Hypothalamus (tissue), 51 donors: ENCODE measurements at places on chromosomes 7 and 10.

DNA sequence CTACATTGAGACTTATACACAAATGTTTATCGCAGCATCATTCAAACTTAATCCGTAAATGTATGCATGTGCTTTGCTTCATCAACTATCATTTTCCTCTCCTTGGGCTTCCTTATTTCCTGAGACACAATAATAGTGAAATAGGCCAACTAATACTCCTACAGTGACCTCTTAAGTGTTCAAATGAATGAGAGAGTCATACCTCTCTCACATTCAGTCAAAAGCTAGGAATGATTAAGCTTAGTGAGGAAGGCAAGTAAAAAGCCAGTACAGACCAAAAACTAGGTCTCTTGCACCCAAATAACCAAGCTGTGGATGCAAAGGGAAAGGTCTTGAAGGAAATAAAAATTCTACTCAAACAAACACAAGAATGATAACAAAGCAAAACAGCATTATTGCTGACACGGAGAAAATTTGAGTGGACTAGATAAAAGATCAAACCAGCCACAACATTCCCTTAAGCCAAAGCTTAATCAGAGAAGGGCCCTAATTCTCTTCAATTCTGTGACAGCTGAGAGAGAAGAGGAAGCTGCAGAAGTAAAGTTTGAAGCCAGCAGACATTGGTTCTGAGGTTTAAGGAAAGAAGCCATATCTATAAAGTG lies 72.3 kb downstream of the GLCCI1 start:
- DNase-seq, result no peak

DNA sequence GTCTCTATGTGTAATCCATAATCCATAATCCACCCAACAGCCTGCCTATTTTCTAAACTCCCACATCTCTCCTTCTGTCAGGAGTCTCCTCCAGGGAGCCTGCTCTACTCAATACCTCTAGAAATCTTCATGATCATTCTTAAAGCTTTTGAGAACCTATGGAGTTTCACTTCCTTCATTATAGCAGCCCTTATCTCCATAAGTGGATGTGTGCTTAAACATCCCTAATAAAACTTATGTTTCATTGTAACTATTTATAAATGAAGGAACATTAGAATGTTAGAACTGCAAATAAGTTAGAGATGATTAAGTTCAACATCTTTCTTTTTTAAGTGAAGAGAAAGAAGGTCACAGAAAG lies 8.5 kb downstream of the CPED1 start:
- no peak for DNase-seq

GRCh38 chr7:36887233-36887632 lies 162.9 kb upstream of the AOAH start:
- DNase-seq, result no peak

- no peak for DNase-seq
Measured at GRCh38 chr7:8190119-8190895, 71.7 kb downstream of the ICA1 start.

- peak; percentile 4 for DNase-seq
Measured at GRCh38 chr10:24383681-24384106, 174.8 kb downstream of the KIAA1217 start.

- DNase-seq, result no peak
Measured at GRCh38 chr10:92830478-92831389, 17.6 kb upstream of the EXOC6 start.

GRCh38 chr7:99990460-99990852 lies 14.6 kb upstream of the AZGP1 start:
- DNase-seq, result no peak

- no peak for DNase-seq
Measured at GRCh38 chr7:109745677-109746410, 1176.2 kb downstream of the DNAJB9 start.

DNA sequence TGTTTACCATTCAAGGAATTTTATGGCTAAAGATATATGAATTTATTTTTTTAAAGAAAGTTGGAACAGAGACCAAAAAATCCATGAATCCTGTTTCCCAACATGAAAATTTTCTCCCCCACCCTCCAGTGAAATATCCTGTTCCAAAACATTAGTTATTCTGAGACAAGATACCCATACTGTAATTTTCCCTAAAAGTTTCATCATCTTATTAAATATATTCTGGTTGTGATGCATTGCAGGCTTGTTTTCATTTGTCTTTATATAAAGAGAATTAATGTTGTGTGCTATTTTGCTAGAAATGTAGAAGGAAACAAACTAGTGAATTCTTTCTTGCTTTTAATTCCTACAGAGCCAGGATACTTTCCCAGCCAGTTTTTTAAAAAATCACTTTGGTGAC lies 106.6 kb downstream of the EXOC4 start:
- no peak for DNase-seq

DNA sequence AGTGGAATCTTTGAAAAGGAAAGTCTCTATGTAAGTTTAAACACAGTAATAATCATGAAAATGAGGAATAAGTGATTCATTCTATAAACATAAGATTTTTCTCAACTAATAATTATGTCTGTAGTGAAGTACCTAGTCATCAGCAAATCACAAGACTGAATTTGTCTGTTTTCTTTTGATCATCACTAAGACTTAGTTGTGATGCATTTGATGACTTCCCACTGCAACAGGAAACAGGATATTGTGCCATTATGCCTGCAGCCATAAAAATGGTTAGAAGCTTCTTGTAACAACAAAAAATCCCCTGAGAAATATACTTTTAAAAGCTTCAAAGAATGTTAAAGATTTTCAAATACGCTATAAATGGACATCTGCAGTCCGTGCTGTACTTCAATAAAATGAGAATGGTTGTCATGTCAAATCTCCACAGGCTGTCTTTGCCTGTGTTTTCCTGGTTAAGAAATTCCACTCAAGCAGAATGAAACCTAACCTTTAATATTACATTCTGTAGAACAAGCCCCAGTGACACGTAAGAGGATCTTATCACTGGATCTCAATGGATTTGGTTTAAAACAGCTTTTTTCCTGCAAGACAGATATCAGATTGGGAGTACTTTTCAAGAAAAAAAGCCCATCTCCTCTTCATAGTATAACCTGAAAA lies 1262.3 kb upstream of the PHF14 start:
- no peak for DNase-seq

DNA sequence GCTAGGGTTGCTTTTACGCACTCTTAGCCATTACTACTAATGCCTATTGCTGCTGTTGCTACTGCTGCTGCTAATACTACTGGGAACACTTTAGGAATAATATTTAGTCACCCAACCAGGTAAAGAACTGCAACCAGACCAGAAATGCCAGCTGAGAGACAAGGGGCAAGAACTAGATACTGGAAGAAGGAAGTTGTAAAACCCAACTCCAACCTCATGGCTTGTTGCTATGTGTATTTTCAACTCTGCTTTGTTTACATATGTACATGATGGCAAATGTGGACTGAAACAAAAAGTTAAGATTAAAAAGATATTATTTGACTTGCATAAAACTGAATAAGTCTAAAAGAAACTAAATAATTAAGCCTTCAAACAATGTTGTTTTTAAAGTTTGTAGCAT lies 177.7 kb downstream of the GNAT3 start:
- DNase-seq, result no peak

DNA sequence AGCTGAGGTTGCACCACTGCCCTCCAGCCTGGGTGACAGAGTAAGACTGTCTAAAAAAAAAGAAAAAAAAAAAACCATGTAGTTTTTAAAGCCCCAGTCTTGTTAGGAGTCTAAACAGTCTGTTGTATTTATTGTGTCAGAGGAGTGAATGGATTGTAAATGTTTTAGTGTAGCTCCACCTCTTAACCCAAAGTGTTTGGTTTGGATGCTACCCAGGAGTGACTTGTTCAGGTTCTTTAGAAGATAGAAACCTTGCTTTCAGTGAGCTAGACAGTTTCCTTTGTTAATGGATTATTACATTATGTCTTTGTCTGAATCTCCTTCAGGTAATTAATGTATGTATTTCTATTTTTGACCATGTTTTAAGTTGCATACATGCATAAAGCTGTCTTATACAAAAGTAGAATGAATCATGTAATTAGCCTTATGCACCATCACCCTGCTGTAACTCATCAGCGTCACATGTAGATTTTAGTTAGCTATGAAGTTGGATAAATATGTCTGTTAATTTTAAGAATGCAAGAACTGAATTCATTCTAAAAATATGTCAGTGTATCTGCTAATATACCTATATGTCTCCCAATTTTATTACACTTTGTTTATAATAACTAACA lies 97.7 kb downstream of the TAF3 start:
- no peak for DNase-seq

GRCh38 chr10:133040198-133040597 lies 47.5 kb upstream of the ADGRA1 start:
- no peak for DNase-seq

DNA sequence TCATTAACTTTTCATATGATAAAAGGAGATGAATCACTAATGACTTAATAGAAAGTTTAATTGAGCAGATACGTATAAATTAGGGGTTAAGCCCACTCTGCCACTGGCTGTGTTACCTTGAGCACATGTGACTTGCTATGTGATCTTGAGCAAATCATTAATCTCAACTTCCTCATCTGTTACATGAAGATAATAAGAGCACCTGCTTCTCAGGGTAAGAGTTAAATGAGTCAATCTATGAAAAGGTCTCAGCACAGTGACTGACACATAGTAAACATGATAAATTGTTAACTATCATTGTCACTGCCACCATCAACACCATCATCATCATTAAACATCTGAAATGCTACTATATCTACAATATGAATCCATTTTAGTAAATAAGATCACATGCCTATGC lies 110.8 kb downstream of the TPK1 start:
- no peak for DNase-seq

DNA sequence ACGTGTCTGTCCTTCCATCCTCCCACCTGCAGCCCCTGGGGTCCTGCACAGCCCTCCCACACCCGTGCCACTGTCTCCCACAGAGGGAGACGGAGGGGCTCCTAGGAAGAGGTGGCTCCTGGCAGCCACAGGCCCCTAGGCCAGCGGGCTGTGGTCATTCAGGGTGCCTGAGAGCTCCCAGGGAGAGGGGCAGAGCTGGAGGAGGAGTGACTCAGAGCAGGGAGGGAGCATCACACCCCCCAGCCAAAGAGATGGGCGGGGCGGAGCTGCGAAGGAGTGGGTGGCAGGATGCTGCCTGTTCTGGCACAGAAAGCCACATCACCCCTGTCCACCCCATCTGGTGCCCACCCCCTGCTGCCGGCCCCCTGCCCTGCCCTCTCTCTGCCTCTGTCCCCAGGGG lies 50.5 kb downstream of the STK32C start:
- DNase-seq, result no peak

- no peak for DNase-seq
Measured at GRCh38 chr7:42790196-42790595, 121.7 kb downstream of the C7orf25 start.
